ENCODE measurements at places on chromosomes 7 and 10. TPM values are rescaled to one million over a fixed set of nuclear protein-coding genes. Genes with fewer than 3 reads are reported as not detected.

- H3K4me1 ChIP-seq, result no peaks in the 10 kb centered on the region
- no peak overlapping the region for H3K27ac ChIP-seq
- no peaks in the 10 kb centered on the region for H3K36me3 ChIP-seq
- H3K4me3 ChIP-seq, result no peak overlapping the region
Observed at GRCh38 chr7:152949253-152949652, 189.7 kb downstream of the ACTR3B start.

DNA sequence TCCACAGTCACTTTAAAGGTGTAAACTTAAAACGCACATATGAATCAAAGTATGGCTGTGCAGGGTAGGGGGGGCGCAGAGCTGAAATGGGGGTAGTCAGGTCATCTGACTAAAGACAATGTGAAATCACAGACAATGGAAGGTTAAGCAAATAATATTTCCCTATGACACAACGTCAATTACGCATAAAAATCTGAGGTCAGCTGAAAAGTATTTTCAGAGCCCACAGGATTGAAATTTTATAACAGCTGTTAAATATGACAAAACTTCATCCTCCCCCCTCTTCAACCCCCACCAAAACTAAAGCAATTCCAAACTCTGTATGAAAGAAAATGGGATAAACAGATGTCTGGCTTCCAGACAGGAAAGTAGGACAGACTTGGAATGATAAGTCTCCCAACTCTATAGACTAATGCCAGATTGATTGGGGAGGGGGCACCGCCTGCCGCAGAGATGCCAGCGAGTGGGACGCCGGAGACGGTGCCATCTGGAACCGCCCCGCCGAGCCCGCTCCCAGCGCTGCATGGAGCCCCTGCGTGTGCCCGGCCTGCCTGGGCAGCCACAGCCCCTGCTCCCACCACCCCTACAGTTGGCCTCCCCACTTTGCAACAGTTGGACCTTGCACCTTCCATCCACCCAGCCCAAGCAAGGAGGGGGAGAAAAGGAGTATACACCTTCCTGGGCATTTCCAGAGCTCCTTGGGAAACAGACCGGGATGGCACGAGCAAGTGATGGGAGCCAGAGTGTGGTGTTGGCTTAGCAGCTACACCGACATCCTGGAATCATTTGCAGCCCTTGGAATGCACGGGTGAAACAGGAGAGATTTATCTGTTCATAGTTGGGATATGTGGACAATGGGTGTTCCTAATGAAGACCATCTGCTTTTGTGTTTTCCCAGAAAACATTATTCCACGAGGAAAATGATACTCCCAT lies 10.7 kb downstream of the EBF3 start:
- peaks cover 31% of the 10 kb centered on the region for H3K27me3 ChIP-seq
- H3K4me1 ChIP-seq, result no peaks in the 10 kb centered on the region
- no peaks in the 10 kb centered on the region for H3K36me3 ChIP-seq
- no peak overlapping the region for H3K27ac ChIP-seq

GRCh38 chr10:1824928-1825327 lies 87.6 kb upstream of the ADARB2 start:
- H3K27ac ChIP-seq, result no peak overlapping the region
- DNase-seq, result no peak
- H3K27me3 ChIP-seq, result no peaks in the 10 kb centered on the region
- no peaks in the 10 kb centered on the region for H3K4me1 ChIP-seq
- H3K36me3 ChIP-seq, result no peaks in the 10 kb centered on the region

- DNase-seq, result no peak
- H3K27me3 ChIP-seq, result no peaks in the 10 kb centered on the region
- peaks cover 5% of the 10 kb centered on the region for H3K36me3 ChIP-seq
Observed at GRCh38 chr10:50334273-50334672, 83.0 kb upstream of the ASAH2 start.

Gene NCF1
- 1.3 TPM for total RNA-seq

DNA sequence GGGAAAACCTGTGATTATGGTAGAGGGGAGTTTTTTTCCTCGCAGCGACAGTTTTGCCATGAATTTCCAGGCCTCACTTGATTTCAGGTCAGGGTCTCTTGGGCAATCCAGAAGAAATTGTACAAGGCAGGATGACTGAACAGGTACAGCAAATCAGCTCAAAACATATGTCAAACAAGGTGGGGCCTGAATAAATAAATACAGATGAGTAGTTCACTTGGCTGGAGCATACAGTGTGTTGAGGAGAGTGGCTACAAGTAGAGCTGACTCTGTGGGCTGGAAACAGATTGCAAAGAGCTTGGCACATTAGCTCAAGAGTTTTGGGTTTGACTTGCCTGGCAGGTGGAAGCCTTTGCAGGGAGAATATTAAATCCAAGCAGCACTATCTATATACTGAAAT lies 15.0 kb downstream of the GIMAP8 start:
- peaks cover 6% of the 10 kb centered on the region for H3K4me1 ChIP-seq
- no peaks in the 10 kb centered on the region for H3K27me3 ChIP-seq
- H3K36me3 ChIP-seq, result no peaks in the 10 kb centered on the region
- no peak for DNase-seq

Gene TAS2R38
- total RNA-seq, result not detected

GRCh38 chr10:44436240-44436639 lies 51.3 kb upstream of the CXCL12 start:
- H3K27ac ChIP-seq, result no peak overlapping the region
- no peak for DNase-seq
- H3K4me3 ChIP-seq, result no peak overlapping the region
- no peaks in the 10 kb centered on the region for H3K36me3 ChIP-seq
- no peaks in the 10 kb centered on the region for H3K4me1 ChIP-seq

DNA sequence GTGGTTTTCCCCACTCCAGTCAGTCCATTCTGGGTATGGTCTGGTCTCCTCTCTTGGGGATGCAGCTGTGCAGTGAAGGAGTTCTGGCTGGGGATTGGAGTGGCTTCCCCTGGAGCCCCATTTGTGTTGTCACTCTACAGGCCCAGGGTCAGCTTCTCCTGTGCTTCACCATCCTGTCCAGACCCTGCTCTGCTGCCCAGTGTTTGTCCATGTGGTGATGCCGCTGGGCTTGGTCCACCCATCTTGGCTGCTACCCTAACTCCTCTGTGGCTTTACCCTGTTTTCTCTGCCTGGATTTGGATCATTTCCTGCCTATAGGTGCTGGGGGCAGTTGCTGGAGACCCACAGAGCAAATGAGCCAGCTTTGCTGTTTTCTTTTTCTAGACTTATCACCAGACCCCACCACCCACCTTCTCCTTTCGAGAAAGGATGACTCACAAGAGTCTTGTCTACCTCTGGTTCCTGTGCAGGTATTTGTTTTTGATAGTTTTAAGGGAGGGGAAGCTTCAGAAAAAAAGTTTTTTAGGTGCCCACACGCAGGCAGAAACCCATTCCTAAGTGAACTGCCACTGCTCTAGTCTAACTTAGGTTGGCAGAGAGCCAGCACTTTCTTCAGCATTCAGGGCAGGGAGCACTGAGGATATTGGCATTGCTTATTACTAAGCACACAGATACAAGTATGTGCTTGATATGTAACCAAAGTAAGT lies 8.5 kb downstream of the ZDHHC16 start:
- peak overlapping the region; percentile 27 for H3K27ac ChIP-seq
- no peak overlapping the region for H3K4me3 ChIP-seq
- H3K27me3 ChIP-seq, result no peaks in the 10 kb centered on the region
- H3K4me1 ChIP-seq, result peaks cover 23% of the 10 kb centered on the region

DNA sequence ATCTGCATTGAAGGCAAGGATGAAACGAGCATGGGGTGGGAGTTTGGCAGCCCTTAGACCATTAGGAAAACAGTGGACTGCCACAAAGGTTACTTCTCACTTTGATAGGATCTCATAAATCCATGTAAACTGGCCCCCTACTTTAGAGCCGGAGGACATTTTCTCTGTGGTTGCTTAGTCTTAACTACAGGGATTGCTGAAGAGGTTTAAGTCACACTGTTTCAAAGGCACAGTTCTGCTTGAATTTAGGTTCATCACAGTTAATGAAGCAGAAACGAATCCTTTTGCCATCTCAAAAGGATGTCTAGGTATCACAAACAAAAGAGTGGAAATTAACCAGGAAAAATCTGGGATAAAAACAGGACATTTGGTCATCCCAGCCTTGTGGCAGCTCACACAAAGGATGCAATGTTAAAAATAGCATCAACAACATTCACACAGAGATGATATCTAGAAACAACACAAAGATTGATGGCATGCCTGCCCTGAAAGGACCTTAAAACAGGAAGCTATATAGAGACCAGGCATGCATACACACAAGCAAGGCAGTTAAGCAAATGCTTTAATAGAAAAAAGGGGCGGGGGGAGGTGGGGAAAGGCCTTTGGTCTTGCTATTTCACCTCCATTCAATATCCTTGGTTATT lies 74.0 kb downstream of the DOCK4 start:
- DNase-seq, result peak; percentile 29
- no peaks in the 10 kb centered on the region for H3K36me3 ChIP-seq
- H3K4me3 ChIP-seq, result no peak overlapping the region
- no peaks in the 10 kb centered on the region for H3K4me1 ChIP-seq
- H3K27ac ChIP-seq, result peak overlapping the region; percentile 20

GRCh38 chr10:63205421-63205820 lies 72.3 kb downstream of the NRBF2 start:
- peaks cover 40% of the 10 kb centered on the region for H3K36me3 ChIP-seq
- no peaks in the 10 kb centered on the region for H3K27me3 ChIP-seq
- peaks cover 70% of the 10 kb centered on the region for H3K4me1 ChIP-seq
- DNase-seq, result no peak
- H3K4me3 ChIP-seq, result no peak overlapping the region
- H3K27ac ChIP-seq, result no peak overlapping the region

GRCh38 chr7:1210979-1211608 lies 21.6 kb upstream of the UNCX start:
- H3K27me3 ChIP-seq, result peaks cover 11% of the 10 kb centered on the region
- DNase-seq, result no peak
- H3K4me3 ChIP-seq, result no peak overlapping the region

GRCh38 chr10:122277526-122278136 lies 6.5 kb downstream of the BTBD16 start:
- no peak overlapping the region for H3K27ac ChIP-seq
- no peaks in the 10 kb centered on the region for H3K4me1 ChIP-seq
- no peak overlapping the region for H3K4me3 ChIP-seq
- H3K36me3 ChIP-seq, result no peaks in the 10 kb centered on the region

DNA sequence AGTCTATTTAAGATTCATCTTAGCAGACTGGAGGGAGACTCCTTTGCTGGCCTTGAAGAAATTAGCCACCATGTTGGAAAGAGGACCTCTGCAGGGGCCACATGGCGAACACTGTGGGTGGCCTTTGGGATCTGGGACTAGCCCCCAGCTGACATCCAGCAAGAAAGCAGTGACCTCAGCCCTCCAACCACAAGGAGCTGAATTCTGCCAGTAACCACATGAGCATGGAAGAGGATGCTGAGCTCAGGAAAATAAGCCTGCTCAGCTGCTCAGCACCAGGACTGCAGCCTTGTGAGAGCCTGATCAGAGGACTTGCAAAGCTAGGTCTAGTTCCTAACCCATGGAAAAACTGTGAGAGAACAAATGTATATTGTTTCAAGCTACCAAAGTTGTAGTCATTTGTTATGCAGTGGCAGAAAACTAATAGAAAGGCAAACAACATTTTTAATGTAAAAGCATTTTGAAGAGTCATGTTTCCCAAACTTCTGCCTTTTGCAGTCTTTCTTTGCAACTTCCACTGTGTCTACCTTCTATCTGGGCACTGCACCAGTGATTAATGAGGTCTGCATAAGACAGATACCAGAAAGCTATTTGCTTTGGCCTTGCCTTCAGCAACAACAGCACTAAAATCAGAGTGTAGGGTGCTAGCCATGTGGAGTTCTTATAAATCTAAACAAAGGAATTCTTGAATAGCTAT lies 183.7 kb downstream of the FGFR2 start:
- DNase-seq, result no peak
- H3K36me3 ChIP-seq, result no peaks in the 10 kb centered on the region
- H3K27ac ChIP-seq, result no peak overlapping the region
- H3K4me3 ChIP-seq, result no peak overlapping the region
- no peaks in the 10 kb centered on the region for H3K4me1 ChIP-seq
- no peaks in the 10 kb centered on the region for H3K27me3 ChIP-seq

GRCh38 chr7:138170959-138171703 lies 94.9 kb downstream of the AKR1D1 start:
- no peak for DNase-seq
- H3K36me3 ChIP-seq, result no peaks in the 10 kb centered on the region
- no peak overlapping the region for H3K27ac ChIP-seq
- no peaks in the 10 kb centered on the region for H3K27me3 ChIP-seq
- no peak overlapping the region for H3K4me3 ChIP-seq

DNA sequence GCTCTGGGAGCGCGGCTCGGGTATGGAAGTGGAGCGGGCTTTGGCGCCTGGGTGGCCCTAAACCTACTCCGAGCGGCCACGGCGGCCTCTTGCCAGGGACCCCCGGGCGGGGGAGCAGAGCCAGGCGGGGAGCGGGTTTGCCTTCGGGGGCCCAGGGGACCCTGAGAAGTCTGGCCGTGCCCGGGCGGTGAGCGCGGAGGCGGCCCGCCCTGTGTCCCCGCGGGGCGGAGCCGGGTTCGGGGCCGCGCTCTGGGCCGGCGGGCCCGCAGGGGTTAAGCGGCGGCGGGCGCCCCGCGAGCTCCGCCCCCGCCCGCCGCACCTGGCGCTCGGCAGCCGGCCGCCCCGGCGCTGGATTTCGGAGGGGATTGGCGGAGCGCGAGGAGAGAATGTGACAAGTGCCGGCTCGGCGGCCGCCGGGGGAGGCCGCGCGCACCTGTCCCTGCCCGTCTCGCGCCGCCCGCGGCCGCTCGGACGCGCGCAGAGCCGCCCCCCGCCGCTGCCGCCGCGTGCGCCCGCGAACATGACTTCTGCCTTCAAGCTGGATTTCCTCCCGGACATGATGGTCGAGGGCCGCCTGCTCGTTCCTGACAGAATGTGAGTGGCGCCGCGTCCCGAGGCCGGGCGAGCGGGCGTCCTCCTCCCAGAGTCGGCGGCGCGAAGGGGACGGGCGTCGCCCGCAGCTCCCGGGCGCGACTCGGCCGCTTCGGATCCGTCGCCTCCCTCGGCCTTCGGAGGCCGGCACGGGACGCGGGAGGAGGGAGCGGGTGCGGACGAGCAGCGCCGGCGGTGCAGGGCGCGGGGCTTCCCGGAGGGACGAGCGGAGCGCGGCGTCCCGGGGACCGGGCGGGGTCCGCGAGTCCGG lies at the start of gene CELF2:
TSS of gene CELF2 (plus strand) at position 303 of the 862 bp plus-strand sequence. CDS start at position 521, 218 bp downstream.
- H3K36me3 ChIP-seq, result no peaks in the 10 kb centered on the region
- peaks cover 20% of the 10 kb centered on the region for H3K4me1 ChIP-seq
- peak; percentile 81 for DNase-seq
- H3K27me3 ChIP-seq, result peaks cover 23% of the 10 kb centered on the region

GRCh38 chr7:91657483-91658071 lies 222.9 kb downstream of the MTERF1 start:
- DNase-seq, result peak; percentile 23
- no peak overlapping the region for H3K27ac ChIP-seq
- H3K4me1 ChIP-seq, result no peaks in the 10 kb centered on the region
- no peaks in the 10 kb centered on the region for H3K36me3 ChIP-seq
- H3K4me3 ChIP-seq, result no peak overlapping the region

- H3K4me3 ChIP-seq, result no peak overlapping the region
- H3K27me3 ChIP-seq, result no peaks in the 10 kb centered on the region
- DNase-seq, result no peak
- no peak overlapping the region for H3K27ac ChIP-seq
Observed at GRCh38 chr7:53521638-53522184, 486.3 kb downstream of the POM121L12 start.

Gene STAMBPL1
- total RNA-seq, result 6.7 TPM
